ENCODE measurements at places on chromosomes 1 and 21. TPM values are rescaled to one million over a fixed set of nuclear protein-coding genes. Genes with fewer than 3 reads are reported as not detected.
A peak's percentile ranks its signal among the peaks of the same experiment; 100 is the strongest.

DNA sequence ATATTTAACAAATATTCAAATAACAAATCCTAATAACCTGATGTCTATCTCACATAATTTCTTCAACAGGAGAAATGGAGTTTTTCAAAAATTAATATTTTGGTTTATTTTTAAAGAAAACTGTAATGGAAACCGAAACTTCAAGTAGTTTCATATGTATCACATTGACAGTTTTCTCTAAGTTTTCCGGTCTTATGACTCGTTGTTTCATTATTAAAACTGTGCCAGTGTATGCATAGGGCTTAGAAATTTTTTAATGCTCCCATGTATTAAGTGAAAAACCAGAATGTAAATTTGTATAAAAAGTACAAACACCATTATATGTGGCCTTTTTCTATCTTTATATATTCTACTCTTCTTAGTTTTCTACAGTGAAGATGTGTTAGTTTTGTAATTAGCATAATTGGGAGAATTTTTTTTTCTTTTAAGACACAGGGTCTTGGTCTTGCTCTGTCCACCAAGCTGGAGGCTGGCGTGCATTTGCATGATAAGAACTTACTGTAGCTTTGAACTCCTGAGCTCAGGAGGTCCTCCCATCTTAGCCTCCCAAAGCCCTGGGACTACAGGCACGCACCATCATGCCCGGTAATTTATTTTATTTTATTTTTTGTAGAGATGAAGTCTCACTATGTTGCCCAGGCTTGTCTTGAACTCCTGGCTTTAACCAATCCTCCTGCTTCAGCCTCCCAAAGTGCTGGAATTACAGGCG lies 43.9 kb upstream of the SAMSN1 start:
- DNase-seq: no peak

- no peak for DNase-seq
These were observed 3.9 kb downstream of the EPHA2 start for GRCh38 chr1:16151995-16152384.

GRCh38 chr21:40186045-40186444 lies 318.8 kb downstream of the PCP4 start:
- DNase-seq: peak; percentile 89

- DNase-seq: no peak
These were observed 7.6 kb downstream of the ATP1A1 start for GRCh38 chr1:116380499-116381242.

The MTARC1 gene
- 4.3 TPM for total RNA-seq

- DNase-seq: no peak
These were observed 247.7 kb upstream of the PTBP2 start for GRCh38 chr1:96473791-96474434.

The CD1E gene
- 0.18 TPM for total RNA-seq

- no peak for DNase-seq
These were observed 145.1 kb downstream of the CASZ1 start for GRCh38 chr1:10651389-10651766.

- DNase-seq: no peak
These were observed 92.6 kb downstream of the PCBP3 start for GRCh38 chr21:45736042-45736689.

- DNase-seq: no peak
These were observed 8.2 kb downstream of the NBPF1 start for GRCh38 chr1:16605213-16605525.

DNA sequence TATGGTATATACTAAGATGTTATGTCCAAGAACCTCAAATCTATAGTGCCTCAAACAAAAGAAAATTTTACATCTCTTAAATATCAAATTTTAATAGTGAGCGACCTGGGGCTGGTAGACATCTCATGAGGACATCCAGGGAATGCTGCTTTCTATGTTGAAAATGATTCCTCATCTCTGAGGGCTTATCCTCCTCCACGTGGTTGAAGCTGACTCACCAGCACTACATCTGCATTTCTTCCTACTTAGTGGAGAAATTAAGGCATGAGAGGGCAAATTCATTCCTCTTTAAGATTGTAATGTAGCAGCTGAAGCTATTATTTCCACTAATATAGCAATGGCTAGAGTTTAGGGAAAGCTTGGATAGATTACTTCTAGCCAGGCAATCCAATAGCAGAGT lies 529.5 kb downstream of the COL11A1 start:
- DNase-seq: no peak

- no peak for DNase-seq
These were observed 14.8 kb downstream of the LGR6 start for GRCh38 chr1:202208351-202208857.

DNA sequence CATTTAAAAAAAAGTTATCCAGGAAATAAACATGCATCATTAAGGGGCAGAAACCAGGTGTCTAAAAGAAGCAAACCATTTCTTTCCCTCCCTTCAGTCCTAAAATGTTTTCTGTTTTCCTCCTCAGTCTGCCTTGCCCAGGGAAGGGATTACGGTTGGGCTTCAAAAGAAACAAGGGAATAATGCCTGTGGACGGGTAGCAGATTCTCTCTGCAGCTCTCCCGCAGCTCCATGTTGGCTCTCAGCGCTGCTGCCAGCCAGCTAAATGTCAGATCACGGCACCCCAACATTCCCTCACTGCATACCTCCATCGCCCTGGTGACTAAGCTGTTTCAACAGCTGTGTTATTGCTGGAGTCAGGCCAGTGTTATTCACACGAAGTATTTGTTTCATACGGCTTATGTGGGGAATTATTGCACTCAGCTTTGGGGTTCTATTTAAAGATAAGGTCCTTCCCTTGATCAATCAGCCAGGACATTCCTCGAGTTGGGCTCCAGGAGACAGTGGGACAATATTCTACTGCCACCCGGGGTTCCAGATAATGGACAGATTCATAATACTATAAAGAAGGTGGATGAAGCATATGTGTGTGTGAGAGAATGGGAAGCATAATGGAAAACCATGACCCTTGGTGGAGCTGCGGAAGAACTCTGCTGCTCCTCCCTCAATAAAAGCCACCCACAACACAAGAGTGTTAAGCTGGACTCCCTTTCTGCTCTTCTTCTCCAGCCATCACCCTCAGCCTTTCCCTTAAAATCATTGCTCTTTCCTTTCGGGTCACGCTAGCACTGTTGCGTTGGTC lies 58.2 kb downstream of the WLS start:
- DNase-seq: peak; percentile 92

DNA sequence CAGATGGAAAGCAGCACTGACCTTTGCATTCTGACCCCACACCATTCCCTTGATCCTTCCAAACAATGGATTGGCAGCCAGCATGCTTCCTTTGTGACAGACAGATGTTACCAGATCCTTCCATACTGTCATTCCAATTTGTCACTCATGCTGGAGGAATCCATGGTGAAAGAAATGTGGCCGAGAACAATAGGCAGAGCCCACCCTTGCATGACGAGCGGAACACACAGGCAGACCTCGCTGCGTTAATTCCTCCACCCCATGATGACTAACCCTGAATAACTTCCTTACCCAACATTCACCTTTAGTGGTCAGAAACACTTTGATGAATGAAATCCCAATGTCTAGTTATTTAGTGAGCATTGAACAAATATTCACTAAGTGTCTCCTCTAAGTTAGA lies 45.1 kb downstream of the PDPN start:
- DNase-seq: no peak

GRCh38 chr21:36863260-36863659 lies 103.2 kb downstream of the HLCS start:
- no peak for DNase-seq

The RPE65 gene
- total RNA-seq: 0.04 TPM

The PLEKHG5 gene
- total RNA-seq: 12.1 TPM

The HPCAL4 gene
- total RNA-seq: 1.8 TPM

The DENND2D gene
- total RNA-seq: 2.5 TPM

The ITLN1 gene
- total RNA-seq: 0.13 TPM

DNA sequence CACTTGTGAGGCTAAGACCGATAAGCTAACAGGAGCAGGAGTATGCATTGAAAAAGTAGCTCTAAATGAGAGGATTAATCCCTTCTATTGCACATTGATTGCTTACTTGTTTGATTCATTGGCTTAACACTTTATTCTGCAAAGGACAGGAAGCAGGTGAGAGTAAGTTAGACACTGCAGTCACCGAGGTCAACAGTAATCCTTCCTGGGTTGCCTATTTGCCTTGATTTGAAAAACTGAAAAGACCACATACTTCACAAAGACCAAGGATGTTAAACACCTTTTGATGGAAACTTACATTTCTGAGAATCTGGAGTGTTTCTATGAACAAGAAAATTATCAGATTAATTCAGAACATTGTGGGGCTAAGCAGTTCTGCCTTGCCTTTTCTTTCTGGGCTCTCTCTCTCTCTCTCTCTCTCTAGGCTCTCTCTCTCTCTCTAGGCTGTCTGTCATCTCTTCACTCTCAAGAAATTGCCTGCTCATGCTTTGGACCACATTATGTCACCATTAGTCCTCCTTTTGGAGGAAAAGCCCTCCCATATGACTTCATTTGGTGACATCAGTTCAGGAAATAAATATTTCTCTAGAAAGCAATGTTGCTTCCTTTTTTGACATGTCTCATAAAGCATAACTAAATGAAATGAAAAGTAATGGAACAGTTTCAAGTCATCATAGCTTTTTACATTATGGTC lies 103.8 kb downstream of the TNFSF18 start:
- DNase-seq: peak; percentile 41

The THEM5 gene
- not detected for total RNA-seq

GRCh38 chr1:36515315-36516138 lies 32.8 kb upstream of the CSF3R start:
- no peak for DNase-seq

GRCh38 chr1:192810253-192810880 lies 1.5 kb downstream of the RGS2 start:
- peak; percentile 90 for DNase-seq

DNA sequence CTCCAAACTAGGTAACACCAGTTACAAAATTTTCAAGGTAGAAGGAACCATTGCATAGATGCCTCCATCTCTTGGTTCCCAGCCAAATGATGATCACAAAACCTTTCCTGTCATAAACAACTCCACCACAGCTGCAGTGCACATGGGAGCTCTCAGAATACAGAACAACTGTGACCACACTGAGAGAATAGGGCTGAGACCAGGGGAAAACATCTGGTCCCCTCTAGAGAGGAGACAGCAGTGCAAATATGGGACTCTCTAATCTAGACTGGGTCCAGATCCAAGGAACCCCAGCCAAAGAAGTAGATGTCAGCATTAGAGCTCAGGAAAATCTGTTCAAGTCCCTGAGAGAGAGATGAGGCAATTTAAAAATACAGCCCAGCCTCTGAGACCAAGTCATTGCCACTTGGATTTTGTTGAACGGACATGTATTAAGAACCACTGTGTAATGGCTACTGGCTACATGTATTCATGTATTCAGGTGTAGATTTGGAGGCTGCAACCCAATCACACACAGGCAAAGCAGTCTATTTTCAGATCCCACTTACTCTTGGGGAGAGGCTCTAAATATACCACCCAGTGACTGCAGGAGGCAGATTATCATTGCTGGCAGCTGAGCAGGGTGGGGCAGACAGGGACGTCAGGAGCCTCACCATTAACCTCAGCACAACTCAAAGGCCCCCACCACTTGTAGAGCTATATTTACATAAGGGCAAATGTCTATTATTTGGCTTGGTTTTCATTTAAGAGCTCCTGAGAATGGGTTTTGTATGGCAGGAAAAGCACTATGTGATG lies 7.6 kb upstream of the RXRG start:
- DNase-seq: peak; percentile 92

DNA sequence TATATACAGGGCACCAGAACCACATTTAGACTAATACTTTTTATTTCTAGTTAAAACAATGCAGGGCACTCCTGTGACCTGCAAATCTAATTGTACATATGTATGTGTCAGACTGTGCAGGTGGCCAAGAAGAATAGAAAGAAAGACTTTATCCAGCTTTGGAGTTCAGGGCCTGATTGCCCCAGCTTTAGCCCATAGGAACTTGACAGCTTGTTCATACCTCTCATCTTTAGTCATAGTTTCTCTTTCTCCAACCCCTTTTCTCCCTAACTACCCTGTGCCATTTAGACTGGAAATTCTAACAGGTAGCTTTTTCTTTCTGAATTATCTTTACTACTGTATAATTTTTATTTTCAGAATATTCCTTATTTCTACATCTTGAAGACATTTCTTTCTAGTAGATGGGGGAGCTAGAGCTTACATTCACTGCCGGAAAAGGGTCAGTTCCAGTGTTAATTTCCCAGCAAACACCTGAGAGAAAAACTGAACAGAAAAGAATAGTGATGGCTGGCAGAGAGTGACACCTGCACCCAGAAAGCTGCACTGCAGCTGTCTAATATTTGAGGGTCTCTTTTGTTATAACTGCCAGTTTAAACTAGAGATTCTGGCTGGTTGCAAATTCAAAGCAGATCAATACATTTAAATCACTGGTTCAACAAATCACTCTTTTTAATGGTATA lies 8.4 kb downstream of the YBX1 start:
- no peak for DNase-seq

The FCRL3 gene
- 0.04 TPM for total RNA-seq

The TEKT2 gene
- total RNA-seq: 0.53 TPM

DNA sequence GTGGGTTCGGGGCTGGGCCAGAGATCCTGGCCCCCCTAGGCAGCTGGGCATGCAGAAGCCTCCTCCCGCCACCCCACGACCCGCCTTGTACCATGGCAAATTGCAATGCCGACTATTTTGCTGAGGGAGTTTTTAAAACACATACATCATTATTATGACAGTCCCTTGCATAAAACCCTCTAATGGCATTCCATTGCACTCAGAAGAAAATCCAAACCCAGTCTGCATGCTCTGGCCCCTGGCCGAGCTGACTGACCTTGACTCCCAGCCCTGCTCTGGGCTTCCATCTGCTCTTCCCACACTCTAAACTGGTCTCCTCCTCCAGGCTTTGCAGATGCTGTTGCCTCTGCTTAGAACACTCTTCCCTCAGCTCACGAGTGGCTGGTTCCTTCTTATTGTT lies 28.0 kb downstream of the PADI2 start:
- no peak for DNase-seq

DNA sequence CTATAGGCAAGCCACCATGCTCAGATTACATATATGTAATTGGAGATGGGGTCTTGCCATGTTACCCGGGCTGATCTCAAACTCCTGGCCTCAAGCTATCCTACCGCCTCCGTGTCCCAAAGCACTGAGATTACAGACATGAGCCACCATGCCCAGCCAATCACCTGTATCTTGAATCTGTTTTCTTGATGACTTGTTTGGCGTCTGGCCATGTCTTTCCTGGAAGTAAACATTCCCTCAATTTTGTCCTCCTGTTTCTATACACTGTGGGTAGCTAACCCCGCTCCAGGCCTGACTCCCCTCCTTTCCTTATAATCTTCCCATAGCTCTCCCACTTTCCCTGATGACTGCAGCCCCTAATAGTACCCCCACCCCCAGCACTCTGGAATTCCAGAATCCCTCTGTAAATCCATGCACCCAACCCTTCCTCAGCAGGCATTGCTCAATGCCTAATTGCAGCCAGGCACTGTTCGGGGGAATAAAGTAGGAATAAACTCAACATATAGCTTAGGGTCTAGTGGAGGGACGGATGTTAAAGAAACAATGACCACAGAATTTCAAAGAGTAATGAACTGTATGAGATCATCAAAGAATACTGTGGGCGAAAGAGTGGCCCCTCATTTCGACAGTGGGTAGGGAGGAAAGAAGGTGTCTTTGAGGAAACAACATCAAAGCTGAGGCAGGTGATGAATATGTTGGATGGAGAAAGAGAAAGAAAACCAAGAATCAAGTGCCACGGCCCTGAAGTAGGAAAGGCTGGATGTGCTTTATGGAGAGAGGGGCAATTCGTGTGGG lies 161.5 kb downstream of the ADSS2 start:
- DNase-seq: no peak

The ANGPTL3 gene
- 0.04 TPM for total RNA-seq
